ENCODE measurements at places on chromosomes 3 and 15. TPM values are rescaled to one million over a fixed set of nuclear protein-coding genes. Genes with fewer than 3 reads are reported as not detected.

The PAK2 gene
- 45.7 TPM for total RNA-seq

The DPPA2 gene
- total RNA-seq = not detected

The SLC15A2 gene
- 4.6 TPM for total RNA-seq

The TNFAIP8L3 gene
- total RNA-seq = 6.0 TPM

The FSIP1 gene
- 1.2 TPM for total RNA-seq

The MOBP gene
- not detected for total RNA-seq

The GOLGA6A gene
- not detected for total RNA-seq

The BBS4 gene
- total RNA-seq = 11.8 TPM

The RPP25 gene
- 2.4 TPM for total RNA-seq

The TRH gene
- not detected for total RNA-seq

The SERPINI2 gene
- 0.41 TPM for total RNA-seq

The RARB gene
- 15.6 TPM for total RNA-seq

The KLHL40 gene
- 0.22 TPM for total RNA-seq

The PARP15 gene
- 0.80 TPM for total RNA-seq

The DUOXA1 gene
- 0.30 TPM for total RNA-seq

Measured in left ventricle myocardium inferior (tissue), 1 donor.